Panc1 (cell line): ENCODE measurements at places on chromosomes 12 and 14. TPM values are rescaled to one million over a fixed set of nuclear protein-coding genes. Genes with fewer than 3 reads are reported as not detected.

The MSRB3 gene
- total RNA-seq: 89.7 TPM

The KLHL33 gene
- not detected for total RNA-seq

The RNFT2 gene
- total RNA-seq: 12.3 TPM

DNA sequence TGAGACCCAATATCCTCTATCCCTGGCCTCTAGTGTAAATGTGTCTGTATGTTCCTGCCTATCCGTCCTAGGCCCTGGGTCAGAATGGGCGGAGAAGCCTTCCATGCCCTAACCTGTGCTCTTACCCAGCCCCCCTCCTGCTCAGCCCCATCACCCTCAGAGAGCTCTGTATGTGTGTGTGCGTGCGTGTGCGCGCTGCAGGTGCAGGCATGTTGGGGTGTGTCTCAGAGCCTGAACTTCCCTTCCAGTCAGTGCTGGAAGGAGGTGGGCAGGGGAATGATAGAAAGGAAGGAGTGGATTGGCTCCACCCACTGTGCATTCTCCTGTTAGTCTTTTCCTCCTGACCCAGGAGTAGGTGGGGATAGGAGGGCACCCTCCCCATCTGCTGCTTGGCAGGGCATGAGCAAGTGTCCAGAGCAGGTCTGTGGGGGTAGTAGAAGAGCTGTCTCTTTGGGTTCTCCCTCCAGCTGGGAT, 7.2 kb downstream of the NAB2 start:
- no peaks in the 10 kb centered on the region for H3K27me3 ChIP-seq
- no peak overlapping the region for H3K4me3 ChIP-seq
- no peak for DNase-seq

DNA sequence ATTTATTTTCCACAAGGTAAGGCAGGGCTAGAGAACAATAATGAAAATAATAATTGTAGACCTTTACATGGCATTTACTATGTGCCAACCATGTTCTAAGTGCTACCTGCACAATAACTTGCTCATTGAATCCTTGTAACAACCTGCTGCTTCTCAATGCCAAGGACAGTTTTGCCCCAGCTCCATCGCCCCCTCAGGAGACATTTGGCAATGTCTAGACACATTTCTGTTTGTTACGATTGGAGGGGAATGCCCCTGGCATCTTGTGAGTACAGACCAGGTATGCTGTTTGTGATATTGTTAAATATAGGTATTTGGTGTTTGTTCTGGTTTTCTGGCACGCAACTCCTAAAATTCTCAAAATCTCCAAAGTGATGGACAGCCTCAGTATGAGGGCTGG, 8.1 kb upstream of the ATXN2 start:
- H3K27me3 ChIP-seq: no peaks in the 10 kb centered on the region
- no peaks in the 10 kb centered on the region for H3K4me1 ChIP-seq
- H3K27ac ChIP-seq: no peak overlapping the region
- no peak overlapping the region for H3K4me3 ChIP-seq
